Iris pigment epithelial cell (primary cell): ENCODE measurements at places on chromosomes 6 and 20.

DNA sequence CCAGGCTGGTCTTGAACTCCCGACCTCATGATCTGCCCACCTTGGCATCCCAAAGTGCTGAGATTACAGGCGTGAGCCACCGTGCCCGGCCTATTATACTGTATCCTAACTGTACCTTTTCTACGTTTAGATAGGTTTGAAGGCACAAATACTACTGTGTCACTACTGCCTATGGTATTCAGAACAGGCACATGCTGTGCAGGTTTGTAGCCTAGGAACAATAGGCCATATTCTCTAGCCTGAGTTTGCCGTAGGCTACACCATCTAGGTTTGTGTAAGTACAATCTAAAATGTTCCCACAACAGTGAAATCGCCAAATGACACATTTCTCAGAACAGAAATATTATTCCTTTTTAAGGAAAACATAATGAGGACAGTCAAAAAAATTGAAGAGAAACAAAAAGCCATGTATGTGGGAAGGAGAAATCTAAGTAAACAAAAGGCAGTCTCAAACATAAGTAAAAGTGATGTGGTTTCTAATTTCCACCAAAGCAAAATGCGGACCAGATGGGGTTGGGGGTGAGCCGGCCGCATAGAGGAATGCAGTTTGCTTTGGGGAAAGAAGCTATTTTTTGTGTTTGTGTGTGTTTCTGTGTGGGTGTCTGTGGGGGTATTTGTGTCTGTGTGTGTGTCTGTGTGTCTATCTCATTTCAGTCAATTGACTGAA lies 192.6 kb upstream of the SALL4 start:
- DNase-seq = peak; percentile 47

GRCh38 chr20:46622165-46622564 lies 29.1 kb downstream of the SLC13A3 start:
- peak; percentile 8 for DNase-seq

DNA sequence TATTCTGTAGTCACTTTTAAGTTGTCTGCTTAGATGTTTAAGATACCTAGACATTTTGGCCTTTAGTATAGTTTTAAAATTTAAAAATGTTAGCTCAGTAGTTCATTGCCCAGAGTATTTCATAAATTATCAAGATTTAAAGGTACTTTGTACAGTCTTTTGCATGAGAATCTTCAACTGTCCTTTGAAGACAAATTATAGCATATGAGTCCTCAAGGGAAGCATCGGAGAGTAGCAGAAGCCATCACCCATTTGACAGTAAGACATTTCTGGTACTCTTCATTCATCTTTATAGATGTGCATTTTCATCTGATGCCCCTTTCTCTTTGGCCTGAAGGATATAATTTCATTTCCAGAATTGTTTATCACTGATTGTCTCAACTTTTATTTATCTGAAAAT lies 89.5 kb downstream of the NCOA3 start:
- no peak for DNase-seq

DNA sequence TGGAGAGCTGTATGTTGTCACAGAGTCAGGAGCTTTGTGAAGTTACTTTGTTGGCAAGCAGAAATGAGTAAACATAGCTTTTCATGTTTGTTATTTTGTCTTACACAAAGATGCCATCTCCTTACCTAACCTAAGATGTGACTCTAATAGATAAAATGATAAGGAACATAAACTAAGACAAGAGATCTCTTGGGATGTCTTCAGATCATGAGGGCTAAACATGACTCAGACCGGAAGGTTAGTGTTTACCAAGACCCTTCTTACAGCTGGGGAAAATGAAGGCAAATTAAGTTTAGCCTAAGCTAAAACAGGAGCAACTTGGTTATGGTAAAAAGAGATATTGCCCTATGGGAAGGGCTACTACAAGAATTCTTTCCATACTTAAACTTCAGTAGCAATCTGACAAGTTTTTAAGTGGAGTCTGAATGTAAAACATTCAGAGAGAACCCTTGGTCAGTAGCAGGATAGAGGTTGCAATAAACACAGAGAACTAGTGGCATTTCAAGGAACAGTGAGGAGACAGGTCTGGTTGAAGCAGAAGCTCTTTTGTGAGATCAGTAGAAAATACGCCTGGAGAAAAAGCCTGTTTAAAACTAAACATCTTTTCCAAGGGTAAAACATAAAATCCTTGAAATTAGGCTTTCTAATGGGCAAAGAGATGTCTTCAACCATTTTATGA lies 29.9 kb downstream of the SGK1 start:
- peak; percentile 89 for DNase-seq

DNA sequence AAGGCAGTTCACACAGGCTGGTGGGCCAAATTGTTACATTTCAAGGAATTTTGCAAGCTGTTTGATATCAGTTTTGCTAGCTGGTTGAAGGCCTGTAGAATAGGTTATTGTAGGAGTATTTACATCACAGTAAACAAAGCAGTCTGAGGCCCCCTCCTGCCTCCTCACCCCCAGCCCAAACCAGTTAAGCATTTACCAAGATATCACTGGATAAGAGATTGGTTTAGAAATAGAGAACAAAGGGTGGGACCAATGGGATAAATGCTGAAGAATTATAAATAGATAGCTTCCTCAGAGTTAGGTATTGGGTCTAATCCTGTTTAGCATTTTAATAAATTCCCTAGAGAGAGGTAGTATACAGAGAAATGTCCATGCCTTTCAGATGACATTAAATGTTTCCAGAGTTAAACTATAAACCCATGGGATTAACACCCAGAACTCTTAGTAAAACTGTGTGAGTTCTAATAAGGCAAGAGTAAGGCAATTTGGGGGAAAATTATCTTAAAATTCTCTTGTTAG lies 2.3 kb upstream of the PHACTR2 start:
- no peak for DNase-seq

GRCh38 chr6:44201638-44202303 lies 15.0 kb upstream of the MYMX start:
- no peak for DNase-seq

DNA sequence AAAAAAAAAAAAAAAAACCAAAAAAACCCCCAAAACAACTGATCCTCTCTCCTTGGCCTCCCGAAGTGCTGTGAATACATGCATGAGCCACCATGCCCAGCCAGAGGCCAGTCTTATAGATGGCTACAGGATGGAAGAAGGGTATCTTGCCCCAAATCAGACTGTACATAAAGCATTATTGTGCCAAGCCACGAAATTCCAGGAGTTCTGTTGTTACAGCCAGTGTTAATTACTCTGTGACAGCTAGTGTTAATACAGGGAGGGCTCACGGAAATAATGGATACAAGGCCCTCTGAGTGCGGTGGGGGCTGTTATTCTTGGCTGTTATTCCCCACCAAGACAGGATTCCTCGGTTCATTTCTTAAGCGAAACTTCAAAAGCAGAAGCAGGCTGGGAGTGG lies 1.4 kb upstream of the CLPSL2 start:
- DNase-seq = no peak

- peak; percentile 43 for DNase-seq
Measured at GRCh38 chr20:8449123-8449522, 317.1 kb downstream of the PLCB1 start.

- no peak for DNase-seq
Measured at GRCh38 chr6:24060982-24061754, 64.8 kb upstream of the NRSN1 start.

DNA sequence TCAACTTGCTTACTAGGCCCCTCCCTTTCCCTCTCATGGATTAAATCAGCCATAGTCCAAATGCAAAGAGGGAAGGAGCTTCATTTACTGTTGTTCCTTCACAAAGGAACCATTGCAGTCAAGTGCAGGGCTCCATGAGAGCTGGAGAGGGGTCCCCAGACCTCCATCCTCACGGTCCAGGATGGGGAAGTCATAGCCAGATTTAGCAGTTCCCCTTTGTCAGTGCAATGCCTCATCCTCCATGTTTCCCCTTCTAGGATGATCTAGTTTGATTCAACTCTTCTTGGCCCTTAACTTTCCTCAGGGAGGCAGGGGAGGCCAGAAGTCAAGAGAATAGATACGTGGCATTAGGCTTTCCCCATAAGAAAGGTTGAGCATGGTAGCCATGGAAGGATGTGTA lies 66.5 kb upstream of the FUCA2 start:
- no peak for DNase-seq

GRCh38 chr20:44212792-44213191 lies 2.2 kb upstream of the OSER1 start:
- DNase-seq = no peak

DNA sequence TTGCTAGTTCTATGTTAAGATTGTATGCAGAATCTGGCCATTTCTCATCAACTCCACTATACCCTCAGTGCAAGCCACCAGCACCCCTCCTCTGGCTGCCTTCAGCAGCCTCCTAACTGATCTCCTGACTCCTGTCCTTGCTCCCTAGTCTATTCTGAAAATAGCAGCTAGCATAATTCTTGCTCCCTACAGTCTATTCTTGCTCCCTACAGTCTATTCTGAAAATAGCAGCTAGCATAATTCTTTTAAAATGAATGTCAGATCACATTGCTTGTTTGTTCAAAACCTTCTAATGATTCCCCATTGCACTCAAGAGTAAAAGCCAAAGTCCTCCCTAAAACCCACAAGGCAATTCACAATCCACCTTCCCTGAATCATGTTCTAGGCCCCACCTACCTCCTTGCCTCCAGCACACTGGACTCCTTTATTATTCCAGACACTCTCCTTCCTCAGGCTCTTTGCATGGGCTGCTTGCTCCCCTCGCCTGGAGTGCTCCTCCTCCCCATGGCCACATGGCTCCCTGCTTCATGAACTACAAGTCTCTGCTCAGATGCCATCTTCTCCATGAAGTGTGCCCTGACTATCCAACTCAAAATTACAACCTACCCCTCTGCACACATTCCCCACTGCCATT lies 164.2 kb upstream of the TNFAIP3 start:
- DNase-seq = no peak

- no peak for DNase-seq
Measured at GRCh38 chr20:6333110-6333509, 210.3 kb upstream of the FERMT1 start.

GRCh38 chr20:24734139-24734538 lies 214.9 kb upstream of the CST7 start:
- no peak for DNase-seq

GRCh38 chr20:48186447-48186846 lies 401.2 kb upstream of the SULF2 start:
- DNase-seq = peak; percentile 57

DNA sequence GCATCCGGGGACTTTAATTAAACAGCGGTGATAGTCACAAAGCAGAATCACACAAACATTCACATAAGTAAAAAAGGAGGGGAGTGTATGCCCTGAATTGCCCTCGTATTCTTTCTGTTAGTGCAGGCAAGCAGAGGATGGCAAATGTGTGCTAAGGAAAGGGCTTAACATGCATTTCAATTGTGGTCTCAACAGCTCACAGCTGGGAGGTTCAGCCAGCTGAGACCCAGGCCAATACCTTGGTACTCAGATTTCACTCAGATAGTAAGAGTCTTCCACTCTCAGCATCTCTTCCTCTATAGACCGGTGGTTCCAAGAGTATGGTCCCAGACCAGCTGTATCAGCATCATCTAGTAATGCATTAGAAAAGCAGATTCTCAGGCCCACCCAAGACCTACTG lies 215.1 kb downstream of the PHACTR1 start:
- DNase-seq = no peak

GRCh38 chr6:3412779-3413500 lies 43.9 kb downstream of the SLC22A23 start:
- DNase-seq = no peak

DNA sequence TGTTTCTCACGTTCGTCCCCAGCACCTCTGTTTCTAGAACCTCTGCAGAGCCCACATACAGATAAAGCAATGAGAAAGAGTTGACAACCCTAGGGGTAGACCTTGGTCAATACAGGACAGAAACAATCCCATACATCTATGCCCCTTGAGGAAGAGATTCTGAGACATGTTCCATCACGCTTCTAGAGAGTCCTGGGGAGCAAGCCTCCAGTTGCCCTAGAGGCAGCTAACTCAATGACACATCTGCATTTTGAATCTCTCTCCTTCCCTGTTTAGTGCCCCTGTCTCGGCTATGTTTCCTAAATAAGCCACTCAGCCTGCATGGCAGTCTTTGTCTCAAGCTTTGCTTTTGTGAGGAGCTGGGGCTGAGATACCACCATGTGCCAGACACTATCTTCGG lies 435.3 kb downstream of the CD83 start:
- DNase-seq = no peak

GRCh38 chr6:142938510-142938909 lies 6.5 kb downstream of the HIVEP2 start:
- DNase-seq = no peak

GRCh38 chr6:147579667-147580066 lies 71.2 kb downstream of the SAMD5 start:
- no peak for DNase-seq

GRCh38 chr6:7691021-7691420 lies 34.9 kb upstream of the BMP6 start:
- DNase-seq = no peak

DNA sequence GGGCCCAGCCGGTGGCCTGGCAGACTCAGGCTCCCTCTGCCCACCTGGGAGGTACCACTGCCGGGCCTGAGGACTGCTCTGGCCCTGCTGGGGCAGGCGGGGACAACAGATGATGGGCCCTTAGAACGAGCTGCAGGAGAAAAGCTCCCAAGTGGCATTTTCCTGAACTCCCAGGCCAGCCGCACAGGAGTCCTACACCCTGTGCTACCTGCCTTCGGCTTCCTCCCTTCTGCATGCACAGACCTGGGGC lies 41.3 kb downstream of the DSTN start:
- DNase-seq = no peak

DNA sequence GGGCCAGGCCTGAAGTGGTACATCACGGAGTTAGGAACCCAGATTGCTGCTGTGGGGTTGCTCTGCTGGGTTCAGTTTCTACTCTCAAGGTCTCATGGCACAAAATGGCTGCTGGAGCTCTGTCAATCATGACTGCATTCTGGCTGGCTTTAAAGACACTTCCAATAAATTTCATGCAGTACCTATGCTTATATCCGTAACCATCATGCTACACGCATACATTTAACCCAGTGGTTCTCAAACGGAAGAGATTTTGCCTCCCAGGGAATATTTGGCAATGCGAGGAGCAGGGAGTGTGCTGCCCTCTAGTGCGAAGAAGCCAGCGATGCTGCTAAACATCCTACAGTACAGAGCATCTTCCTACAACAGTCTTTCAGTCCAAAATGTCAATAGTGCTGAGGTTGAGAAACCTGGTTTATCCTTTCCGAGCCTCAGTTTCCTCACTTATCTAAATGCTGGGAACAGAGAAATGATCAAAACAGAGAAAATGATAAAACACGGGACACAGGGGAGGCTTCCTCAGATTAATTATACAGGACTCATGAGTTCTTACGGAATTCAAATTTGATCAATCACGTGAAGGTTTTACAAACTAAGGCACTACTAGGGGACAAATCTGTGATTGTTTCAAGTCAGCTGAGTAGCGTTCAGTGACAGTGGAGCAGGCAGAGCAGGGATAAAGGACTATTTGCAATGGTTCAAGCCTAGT lies 9.6 kb upstream of the SLC2A10 start:
- peak; percentile 50 for DNase-seq

GRCh38 chr6:42781546-42781795 lies 381 bp upstream of the BICRAL start:
- no peak for DNase-seq
